ENCODE measurements at places on chromosomes 11 and 22.

- no peak for DNase-seq
Measured at GRCh38 chr11:104163100-104164027, 583 bp downstream of the PDGFD start.

- no peak for DNase-seq
Measured at GRCh38 chr11:115696563-115696962, 192.3 kb upstream of the CADM1 start.

GRCh38 chr22:42820045-42820763, 36.9 kb downstream of the ARFGAP3 start:
- no peak for DNase-seq

DNA sequence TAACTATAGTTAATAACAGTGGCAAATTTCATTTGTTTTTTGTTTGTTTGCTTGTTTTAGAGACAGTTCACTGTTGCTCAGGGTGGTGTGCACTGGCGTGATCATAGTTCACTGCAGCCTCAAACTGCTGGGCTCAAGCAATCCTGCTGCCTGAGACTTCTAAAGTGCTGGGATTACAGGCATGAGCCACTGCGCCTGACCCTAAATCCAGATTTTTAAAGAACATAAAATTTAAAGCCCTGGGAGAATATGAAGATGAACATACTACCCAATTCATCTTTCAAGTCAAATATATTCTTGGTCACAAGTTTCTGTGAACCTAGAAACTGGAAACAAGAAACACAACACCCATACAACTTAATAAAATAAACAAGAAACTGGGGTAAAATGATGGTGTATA, 28.1 kb downstream of the RRAS2 start:
- no peak for DNase-seq

GRCh38 chr11:17479284-17480214, 2.9 kb upstream of the ABCC8 start:
- DNase-seq, result no peak

DNA sequence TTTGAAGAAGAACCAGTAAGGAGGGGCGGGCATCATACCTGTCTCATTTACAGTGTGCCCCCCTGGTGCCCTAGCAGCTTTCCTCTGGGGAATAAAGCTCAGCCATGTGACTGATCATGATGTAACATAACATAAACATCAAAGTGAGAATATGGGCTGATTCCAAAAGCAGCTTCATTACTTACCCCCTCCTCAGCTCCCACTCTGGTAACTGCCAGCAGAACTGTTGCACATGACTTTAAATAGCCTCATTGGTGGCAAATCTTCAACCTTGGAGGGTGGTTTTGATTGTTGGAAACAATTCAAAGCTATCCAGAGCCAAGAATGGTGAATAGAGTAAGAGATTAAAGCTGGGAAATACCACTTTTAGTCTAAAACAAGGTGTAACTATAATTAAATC, 384.6 kb downstream of the BUD13 start:
- no peak for DNase-seq

- no peak for DNase-seq
Measured at GRCh38 chr22:19995611-19996339, 20.8 kb downstream of the ARVCF start.

DNA sequence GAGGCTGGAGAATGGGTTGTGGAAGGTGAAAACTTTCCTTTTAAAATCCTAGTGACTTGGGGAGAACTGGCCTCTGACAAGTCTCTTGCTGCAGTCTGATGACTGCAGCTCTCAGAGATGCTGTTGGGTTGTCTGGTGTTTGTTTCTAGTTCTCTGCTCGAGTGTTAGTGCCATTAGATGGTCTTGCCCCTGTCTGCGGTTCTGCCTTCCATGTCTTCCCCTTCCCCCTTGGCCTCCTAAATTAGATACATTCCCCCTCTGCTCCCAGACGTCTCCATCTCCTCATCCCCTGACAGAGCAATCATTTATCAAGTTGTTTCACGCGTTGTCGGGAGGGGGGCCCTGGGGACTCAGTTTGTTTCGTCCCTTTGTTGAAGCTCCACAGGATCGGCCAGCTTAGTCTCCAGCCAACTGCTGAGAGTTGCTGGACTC, 67.7 kb downstream of the CECR2 start:
- DNase-seq, result no peak

Measured in naive thymus-derived CD4-positive, alpha-beta T cell (primary cell).